Activated CD8-positive, alpha-beta memory T cell treated with anti-CD3 and anti-CD28 coated beads for 4 hours (primary cell): ENCODE measurements at places on chromosomes 13 and 19.

DNA sequence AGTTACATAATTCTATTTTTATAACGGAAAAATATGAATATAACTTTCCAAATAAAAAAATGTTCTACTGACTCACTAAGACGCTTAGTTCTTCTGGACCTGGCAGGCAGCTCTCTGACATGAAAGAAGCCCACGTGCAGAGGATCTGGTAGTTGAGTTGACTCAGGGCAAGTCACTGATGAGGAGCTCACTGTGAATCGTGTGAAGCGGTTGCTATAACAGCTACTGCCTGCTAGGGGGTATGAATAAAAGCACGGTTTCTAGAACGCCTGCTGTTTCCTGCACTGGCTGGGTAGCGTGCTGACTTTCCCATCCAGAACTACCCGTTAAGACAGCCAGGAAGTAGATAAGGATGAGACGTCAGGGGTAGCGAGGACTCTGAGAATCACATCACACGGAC lies 54.7 kb upstream of the WASF3 start:
- no peak for DNase-seq

DNA sequence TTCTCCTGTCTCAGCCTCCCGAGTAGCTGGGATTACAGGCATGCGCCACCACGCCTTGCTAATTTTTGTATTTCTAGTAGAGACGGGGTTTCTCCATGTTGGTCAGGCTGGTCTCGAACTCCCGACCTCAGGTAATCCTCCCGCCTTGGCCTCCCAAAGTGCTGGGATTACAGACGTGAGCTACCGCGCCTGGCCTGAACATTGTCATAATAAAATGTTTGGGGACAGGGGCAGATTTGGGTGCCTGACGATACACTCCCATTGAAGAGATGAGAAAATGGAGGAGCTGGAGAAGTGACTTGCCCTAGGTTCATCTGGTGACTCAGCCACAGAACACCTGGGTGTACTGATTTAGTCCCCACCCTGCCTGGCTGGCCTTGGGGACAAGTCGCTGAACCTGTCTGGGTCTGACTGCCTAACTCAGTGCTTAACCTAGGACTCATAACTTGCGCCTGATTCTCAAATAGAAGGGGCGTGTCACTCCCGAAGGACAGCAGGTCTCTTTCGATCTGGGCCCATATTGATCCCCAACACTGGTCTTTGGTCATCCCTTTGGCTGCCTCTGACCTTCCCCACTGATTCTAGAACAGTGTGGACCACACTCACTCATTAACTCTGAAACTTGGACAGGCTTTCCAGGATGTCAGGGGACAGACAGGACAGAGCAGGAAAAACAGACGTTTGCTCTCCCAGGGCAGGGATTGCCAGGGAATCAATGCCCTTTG lies 7.6 kb upstream of the BICRA start:
- DNase-seq, result no peak

- DNase-seq, result no peak
These were observed 6.4 kb downstream of the CEACAM3 start for GRCh38 chr19:41802770-41803169.

GRCh38 chr19:3586127-3586626 lies 899 bp downstream of the GIPC3 start:
- no peak for DNase-seq

DNA sequence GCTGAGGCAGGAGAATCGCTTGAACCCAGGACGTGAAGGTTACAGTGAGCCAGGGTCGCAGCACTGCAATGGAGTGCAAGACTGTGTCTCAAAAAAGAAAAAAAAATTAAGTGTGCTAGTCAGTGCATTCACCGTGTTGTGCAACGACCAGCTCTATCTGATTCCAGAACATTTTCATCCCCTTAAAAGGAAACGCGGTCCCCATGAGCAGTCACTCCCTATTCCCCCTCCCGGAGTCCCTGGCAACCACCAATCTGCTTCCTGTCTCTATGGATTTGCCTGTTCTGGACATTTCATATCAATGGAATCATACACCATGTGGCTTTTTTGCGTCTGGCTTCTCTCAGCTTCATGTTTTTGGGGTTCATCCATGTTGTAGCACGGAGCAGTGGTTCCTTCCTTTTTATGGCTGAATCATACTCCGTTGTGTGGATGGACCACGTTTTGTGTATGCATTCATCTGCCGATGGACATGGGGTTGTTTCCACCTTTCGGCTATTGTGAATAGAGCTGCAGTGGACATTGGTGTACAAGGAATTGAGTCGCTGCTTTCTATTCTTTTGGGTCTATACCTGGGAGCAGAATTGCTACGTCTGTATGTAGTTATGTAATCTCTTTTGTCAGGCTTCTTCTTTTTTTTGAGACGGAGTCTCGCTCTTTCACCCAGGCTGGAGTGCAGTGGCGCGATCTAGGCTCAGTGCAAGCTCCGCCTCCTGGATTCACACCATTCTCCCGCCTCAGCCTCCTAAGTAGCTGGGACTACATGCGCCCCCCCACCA lies 19.8 kb downstream of the MYO9B start:
- DNase-seq, result no peak

DNA sequence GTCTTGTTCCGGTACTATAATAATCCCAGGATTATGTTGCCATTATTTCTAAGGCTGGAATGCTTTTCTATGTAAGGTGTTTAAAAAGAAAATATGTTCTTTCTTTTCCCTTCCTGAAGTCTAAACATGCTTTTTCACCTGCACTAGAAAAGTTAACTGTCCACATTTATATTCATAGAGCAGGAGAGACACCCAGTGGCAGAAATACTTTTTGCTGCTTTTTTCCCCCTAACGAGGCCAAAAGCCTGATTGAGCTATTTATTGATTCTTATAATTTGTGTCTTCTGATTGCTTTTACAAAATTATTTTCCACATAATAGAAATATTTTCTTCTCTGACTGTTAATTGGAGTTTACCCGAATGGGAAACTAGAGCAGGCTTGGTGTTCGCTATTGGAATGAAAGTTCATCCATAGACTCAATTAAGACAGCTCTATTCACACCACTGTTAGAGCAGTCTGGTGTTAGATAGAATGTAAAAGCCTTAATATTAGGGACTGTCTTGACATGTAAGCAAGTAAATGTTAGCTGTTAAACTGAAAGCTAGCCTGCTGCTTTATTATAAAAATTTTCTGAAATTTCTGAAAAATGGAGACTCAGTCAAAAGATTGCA lies 15.8 kb downstream of the GPR180 start:
- no peak for DNase-seq

DNA sequence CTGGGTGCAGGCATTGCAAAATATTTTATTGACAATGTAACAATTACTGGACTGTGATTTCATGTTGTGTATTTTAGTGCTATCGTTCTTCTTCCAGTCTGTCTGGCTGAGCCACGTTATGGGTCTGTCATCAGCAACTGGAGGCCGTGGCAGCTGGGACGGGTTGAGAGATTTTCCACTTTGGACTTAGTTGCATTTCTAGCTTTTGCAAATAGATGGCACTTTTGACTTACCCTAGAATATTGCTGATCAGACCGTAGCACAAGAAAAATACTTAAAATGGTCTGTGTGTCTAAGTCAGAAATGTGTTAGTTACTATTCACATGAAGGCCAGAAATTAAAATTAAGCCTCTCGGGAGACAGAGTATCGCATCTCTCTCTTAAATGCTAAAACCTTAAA lies 211.1 kb downstream of the TEX29 start:
- no peak for DNase-seq

DNA sequence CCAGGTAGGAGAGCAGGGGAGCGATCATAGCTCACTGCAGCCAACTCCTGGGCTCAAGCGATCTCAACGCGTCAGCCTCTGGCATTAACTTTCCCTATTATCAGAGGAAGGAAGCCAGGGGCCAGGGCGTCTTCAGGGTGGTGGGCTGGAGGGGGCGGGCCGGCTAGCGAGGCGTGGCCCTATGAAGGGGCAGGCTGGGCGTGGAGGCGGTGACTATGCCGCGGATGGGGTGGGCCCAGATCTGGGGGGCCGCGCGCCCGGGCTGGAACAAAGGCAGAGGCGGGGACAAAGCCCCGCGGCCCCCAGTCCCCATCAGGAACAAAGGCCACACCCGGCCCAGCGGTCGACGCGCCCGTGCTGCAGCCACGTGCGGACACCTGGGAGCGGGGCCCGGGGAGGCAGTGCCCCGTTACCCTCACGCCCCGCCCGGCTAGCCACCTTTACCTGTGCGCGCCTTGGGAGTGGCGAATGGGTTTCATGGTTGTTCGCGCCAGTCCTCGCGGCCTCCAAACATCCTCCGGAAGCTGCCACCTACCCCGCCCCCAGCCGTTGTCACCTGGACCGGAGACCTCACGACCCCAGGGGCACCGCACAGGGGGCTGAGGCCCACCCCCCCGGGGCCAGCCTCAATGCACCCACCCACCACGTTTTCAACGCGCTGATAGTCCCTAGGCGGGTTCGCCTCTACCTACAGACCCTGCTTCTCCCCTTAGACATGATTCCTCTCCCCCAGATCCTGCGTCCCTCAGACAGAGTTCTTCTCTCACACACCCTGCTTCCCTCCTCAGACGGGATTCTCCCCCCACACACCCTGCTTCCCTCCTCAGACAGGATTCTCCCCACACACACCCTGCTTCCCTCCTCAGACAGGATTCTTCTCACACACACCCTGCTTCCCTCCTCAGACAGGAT lies 5.4 kb upstream of the TRIM28 start:
- no peak for DNase-seq
